ENCODE measurements at places on chromosomes 4 and X. TPM values are rescaled to one million over a fixed set of nuclear protein-coding genes. Genes with fewer than 3 reads are reported as not detected.

DNA sequence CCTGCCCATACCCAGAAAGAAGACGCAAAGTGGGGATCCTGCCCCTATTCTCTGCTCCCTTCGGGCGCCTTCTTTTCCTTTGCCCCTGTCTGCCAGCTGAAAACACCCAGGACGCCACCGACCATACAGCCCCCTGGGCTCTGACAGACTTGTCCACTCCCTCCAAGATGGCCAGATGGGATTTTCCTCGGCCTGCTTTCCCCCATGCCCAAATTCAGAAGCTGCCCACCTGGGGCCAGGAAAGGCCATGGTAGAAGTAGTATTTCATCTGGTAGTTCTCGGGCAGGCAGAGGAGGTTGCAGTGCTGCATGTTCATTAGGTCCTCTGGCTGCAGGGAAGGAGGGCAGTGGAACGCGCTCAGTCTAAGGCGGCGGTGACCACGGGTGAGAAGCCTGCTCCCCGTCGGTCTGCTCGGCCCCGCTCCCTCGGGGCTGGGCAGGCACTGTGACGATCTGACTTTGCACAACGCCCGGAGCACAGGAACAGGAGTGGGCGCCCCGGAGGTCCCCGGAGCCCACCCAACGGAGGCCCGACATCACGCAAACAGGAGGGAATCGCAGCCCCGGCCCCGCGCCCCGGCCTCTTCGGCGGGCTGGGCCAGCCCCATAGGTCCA, 582 bp downstream of the NAA10 start:
- peaks cover 8% of the 10 kb centered on the region for H3K4me1 ChIP-seq
- no peak overlapping the region for H3K27ac ChIP-seq
- H3K4me3 ChIP-seq: peak overlapping the region; percentile 99
- H3K27me3 ChIP-seq: no peaks in the 10 kb centered on the region
- H3K36me3 ChIP-seq: peaks cover 11% of the 10 kb centered on the region
- no peak for DNase-seq

GLRA3 gene
- not detected for total RNA-seq

GRCh38 chr4:73869130-73870055, at the start of gene CXCL1:
CXCL1 (plus strand) TSS chr4:73869393; CDS start chr4:73869471, 78 bp downstream.
- H3K36me3 ChIP-seq: no peaks in the 10 kb centered on the region
- H3K27ac ChIP-seq: peak within 1 kb of the TSS; percentile 80
- no peaks in the 10 kb centered on the region for H3K27me3 ChIP-seq
- peak within 1 kb of the TSS; percentile 65 for H3K4me3 ChIP-seq
- H3K4me1 ChIP-seq: peaks cover 74% of the 10 kb centered on the region

- H3K27ac ChIP-seq: no peak overlapping the region
- H3K27me3 ChIP-seq: no peaks in the 10 kb centered on the region
- no peaks in the 10 kb centered on the region for H3K36me3 ChIP-seq
- H3K4me3 ChIP-seq: no peak overlapping the region
- H3K4me1 ChIP-seq: 0 out of 2 replicates have a peak, but pooled peaks cover 3% of the 10 kb centered on the region
- no peak for DNase-seq
Observed at GRCh38 chr4:67452100-67452845, 93.0 kb downstream of the CENPC start.

GRCh38 chr4:122229857-122230256, 77.7 kb downstream of the BLTP1 start:
- no peak overlapping the region for H3K27ac ChIP-seq
- H3K4me1 ChIP-seq: no peaks in the 10 kb centered on the region
- no peak for DNase-seq

DNA sequence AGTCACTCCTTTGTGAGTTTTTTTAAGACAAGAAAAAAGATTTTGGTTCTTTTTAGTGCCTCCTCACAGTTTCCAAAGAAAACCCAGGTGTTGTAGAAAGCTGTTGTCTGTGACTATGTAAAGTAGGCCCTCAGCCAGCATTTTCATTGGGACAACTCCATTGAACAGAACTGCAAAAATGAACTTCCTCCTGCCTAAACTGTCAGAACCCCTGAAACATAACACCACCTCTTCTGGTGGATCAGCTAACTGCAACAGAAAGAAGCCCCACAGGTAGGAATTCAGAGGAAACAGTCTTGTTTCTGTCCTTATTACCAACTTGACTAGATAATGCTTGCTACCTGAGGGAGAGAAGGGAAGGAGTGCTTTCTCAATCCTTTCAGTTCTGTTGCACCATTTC, 3.4 kb upstream of the ATP11C start:
- no peak overlapping the region for H3K4me3 ChIP-seq
- H3K27ac ChIP-seq: no peak overlapping the region
- H3K27me3 ChIP-seq: no peaks in the 10 kb centered on the region
- H3K4me1 ChIP-seq: no peaks in the 10 kb centered on the region
- DNase-seq: peak; percentile 26

TNMD gene
- total RNA-seq: not detected

- H3K4me1 ChIP-seq: peaks cover 5% of the 10 kb centered on the region
- DNase-seq: no peak
- no peak overlapping the region for H3K4me3 ChIP-seq
- no peaks in the 10 kb centered on the region for H3K27me3 ChIP-seq
Observed at GRCh38 chrX:10800796-10801195, 180.4 kb upstream of the MID1 start.

- H3K27ac ChIP-seq: no peak overlapping the region
- H3K4me3 ChIP-seq: no peak overlapping the region
- no peak for DNase-seq
- no peaks in the 10 kb centered on the region for H3K36me3 ChIP-seq
- no peaks in the 10 kb centered on the region for H3K27me3 ChIP-seq
Observed at GRCh38 chr4:39472396-39472795, 13.5 kb downstream of the LIAS start.

All from PC-3 (cell line).